ENCODE measurements at places on chromosomes 2 and 18.

DNA sequence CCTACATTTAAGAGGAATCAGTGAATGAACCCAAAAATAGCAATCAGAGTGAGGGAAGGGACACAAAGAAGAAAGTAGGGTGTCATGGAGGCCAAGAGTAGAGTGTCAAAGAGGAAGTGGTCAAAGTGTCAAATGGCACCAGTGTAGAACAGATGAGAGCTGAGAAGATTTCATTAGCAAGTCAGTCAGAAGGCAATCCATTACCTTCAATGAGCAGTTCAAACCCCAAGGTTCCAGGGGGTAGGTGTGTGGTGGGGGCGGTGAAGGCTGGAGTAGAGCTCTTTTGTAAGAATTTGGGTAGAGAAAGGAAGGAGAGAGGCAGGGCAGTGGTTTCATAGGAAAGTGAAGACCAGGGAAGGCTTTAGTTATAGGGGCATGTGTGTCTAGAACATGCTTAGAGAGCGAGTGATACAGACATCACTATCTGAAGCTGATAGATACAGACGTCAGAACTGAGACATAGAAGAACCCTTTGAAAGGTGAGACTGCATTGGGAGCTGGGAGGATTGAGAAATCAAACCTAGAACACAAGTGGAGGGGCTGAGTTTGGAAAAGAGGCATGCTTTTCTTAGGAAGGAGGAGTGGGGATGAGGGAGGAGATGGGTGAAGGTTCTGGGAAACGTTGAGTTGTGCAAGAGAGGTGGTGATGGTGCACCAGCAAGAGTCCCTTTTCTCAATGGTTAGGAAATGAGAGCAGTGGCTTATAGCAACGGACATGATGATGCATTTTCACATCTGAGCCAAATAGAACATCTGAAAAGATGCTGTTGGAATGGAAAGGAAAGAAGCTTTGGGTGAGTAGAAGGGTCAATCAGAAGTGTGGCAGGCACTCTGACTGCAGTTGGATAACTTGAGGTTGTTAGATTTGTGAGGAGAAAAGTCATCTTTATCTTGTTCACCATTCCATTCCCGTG is 48.9 kb upstream of the IL1RL1 start:
- DNase-seq, result no peak

DNA sequence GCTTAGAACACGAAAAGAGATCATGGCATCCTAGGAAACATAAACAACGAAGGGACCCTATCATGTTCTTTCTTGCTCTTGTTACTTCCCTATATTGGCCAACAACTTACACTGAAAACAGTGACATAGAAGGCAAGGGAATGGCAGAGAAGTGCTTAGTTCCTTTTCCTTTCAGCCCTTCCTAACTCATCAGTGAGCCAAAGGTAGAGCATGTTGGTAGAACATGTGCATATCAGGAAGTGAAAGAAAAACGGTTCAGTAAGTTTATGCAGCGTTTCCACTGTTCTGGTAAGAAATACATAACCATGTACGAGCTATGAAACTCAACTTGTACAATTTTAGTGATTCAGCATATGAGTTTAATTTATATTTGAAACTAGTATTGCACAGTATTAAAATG is 21.7 kb downstream of the AKAIN1 start:
- DNase-seq, result no peak

- peak; percentile 76 for DNase-seq
These were observed 582 bp downstream of the RTP5 start for GRCh38 chr2:241870081-241870541.

DNA sequence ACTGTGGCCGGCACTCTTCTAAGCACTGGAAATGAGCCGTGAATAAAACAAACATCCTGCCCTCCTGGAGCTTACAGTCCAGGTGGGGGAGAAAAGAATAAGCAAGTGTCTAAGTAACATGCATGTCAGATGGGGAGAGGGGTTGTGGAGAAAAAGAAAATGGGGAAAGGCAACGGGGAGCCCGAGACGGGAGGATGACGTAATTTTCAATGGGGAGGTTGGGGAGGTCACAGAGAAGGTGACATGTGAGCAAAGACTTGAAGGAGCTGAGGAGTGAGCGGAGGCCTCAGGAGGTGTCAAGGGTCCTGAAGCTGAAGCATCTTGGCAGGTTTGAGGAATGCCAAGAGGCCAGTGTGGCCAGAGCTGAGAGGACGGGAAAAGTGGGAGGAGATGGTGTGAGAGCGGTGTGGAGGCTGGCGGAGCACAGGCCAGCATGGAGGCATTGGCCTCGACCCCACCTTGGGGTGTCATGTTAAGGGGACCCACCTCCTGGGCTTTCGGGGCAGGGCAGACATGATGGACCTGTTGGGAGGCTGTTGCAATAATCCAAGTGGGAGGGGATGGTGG is 15.0 kb upstream of the NTSR2 start:
- peak; percentile 46 for DNase-seq

GRCh38 chr18:59788791-59789106 is 91.5 kb upstream of the CCBE1 start:
- no peak for DNase-seq

DNA sequence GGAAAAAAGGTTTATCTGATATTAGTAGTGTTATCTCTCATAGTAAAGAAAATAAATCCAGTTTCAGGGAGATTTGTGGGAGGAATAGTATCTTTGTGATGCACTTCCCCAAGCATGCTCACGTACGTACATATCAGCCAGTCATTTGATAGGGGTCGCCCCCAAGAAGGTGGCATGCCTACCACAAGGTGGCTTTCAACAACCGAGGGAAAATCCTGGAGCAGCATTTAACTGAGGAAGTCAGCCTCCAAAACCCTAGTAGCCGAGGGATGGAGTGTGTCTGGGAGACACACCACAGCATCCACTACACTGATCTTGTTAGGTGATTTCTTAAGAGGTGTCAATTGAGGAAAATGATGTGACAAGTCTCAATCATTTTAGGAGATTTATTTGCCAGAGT is 623.9 kb downstream of the NYAP2 start:
- DNase-seq, result no peak

- DNase-seq, result no peak
These were observed 171.9 kb downstream of the FHOD3 start for GRCh38 chr18:36469461-36469860.

DNA sequence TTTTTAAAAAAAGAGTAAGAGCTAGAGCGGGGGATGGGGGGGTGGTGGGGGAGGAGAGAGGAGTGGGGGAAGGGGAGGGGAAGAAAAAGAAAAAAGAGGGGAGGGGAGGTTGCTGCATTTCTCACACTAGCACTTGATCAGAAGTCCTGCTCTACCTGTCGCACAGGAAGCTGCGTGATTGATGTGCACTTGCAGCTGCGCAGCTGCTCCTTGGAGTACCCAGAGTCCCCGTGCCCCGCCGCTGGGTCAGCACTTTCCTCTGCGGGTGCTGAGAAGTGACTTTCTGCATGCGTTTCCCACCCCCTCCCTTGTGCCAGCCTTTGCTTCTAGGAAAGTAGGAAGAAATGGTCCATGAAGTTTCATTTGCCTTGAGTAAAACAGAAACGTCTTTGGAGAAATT is 297.3 kb downstream of the ETAA1 start:
- no peak for DNase-seq
